ENCODE measurements at places on chromosomes 7 and 10.

DNA sequence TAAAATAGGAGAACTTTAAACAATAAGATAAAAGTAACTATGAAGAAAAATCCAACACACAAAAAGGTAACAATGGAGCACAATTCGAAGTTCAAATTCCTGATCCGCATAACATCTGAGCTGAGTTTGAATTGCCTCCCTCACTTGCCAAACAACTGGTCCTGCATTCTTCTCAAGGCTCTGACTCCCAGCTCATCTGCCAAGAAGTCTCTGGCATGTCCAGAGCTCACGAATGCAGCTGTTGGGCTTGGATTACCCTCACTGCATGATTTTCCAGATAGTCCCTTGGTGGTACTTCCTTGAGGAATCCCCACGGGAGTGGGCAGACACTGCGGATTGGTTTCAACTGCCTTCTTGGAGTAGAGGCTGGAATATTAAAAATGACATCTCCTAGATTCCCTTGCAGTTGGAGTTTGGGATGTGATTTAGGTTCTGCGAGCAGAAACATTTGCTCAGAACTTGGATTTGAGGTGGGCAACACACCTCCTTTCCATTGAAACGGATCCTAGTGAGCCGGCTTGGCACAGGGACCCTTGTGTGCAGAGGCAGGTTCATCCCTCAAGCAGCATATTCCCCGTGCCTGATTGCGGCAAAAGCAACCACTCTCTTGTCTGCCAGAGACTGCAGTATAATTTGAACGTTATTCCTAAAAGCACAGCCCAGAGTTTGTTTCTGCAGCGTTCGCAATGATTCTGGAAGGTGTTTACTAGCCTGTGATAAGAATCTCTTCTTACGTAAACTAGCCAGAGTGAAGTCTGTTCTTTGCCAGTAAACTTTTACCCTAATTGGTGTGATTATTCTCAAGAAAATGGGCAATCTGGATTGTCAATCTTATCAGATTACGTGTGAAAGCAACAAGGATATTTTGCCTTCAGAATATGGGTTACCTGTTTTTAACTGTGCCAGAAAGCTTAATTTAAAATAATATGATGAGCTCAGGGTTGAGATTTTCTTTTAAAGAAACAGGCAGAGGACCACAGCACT is 23.4 kb upstream of the PRKCQ start:
- no peak for DNase-seq

DNA sequence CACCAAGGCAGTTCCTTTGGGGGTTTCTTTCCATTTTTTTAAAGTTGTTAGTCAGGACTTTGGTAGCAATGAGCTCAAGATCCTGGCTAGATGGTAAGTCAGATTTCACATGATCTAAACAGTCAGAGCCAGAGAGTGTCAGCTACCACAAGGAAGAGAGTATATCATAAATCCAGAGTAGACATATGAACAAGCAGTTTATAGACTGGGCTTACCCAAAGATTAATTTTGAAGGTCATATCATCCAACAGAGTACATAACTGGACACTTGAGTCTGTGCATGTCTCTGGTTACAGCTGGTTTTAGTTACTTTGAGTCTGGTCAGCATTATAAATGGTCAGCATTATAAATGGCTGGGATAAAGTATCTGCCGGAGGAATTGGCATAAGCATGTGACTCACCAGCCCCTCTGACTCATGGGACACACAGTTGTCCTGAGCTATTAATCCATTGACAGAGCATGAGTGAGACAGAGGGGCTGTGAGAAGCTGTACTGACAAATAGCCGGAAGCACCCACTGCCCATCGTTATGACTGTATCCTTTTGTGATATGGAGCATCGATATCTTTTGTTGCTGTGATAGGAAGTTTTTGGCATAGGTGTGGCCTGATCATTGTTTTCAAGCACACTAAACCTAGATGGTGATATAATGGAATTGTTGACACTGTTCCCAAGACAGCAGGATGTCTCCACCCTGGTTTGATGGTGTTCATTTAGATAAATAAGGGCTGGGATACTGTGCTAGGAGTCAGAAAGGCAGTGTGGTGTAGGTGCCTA is 19.3 kb downstream of the PPP1R3C start:
- DNase-seq = no peak

DNA sequence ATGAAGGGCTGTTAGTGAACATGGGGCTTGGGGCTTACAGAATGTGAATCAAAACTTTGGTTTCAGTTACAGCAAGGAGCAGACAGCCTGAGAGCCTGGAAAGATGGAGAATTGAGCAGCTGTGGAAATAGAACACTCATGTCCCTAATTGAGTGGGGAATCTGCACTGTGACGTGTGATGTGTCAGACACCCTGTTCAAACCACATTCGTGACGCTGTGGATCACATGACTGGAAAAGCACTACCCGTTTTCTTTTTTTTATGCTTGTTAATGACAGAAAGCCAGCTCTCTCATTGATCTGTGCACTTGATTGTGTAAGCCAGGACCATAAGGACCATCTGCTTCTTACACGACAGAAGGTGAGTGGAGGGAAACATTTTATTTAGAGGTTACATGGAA is 15.1 kb upstream of the TBX20 start:
- no peak for DNase-seq

DNA sequence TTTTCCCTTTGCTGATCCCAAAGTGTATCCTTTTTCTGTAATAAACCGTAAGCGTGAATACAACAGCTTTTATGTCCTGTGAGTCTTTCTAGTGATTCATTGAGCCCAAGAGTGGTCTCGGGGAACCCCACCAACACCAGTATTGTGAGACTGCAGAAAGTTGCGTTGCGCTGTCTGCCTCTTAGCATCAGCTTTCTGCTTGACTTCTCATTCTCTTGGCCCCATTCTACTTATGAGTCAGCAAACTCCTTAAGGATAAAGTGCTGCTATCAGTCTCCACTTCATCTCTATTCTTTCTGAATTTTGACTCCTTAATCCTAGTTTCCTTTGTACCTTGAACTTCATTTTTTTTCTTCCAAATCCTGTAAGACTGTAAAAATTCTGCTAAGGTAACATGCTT is 184.3 kb upstream of the MBL2 start:
- DNase-seq = no peak

GRCh38 chr10:3797750-3798149 is 12.7 kb upstream of the KLF6 start:
- DNase-seq = no peak

GRCh38 chr10:49191349-49191748 is 3.2 kb upstream of the TMEM273 start:
- no peak for DNase-seq

- no peak for DNase-seq
Observed at GRCh38 chr7:57417736-57418135, 32.2 kb upstream of the ZNF716 start.

DNA sequence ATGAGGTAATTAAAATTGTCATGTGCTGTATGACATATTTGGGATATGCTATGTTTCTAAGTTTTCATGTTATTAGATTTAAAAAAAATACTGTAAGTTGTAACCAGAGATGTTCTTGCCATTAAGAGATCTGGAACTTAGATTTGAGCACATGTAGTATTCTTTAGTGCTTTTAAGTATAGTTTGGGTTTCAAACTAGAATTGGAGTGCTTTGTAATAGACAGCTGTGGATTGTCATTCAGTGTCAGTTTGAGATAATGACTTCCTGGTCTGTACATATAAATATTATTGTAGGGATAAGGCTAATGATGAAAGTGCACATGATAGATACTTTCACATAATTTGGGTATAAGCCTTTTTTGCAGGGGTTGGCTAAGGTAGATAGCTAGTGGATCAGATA is 936.2 kb downstream of the CNTNAP2 start:
- no peak for DNase-seq

- DNase-seq = no peak
Observed at GRCh38 chr7:134750083-134751062, 29.1 kb upstream of the CALD1 start.

GRCh38 chr7:148014541-148014940 is 576.0 kb upstream of the C7orf33 start:
- no peak for DNase-seq

DNA sequence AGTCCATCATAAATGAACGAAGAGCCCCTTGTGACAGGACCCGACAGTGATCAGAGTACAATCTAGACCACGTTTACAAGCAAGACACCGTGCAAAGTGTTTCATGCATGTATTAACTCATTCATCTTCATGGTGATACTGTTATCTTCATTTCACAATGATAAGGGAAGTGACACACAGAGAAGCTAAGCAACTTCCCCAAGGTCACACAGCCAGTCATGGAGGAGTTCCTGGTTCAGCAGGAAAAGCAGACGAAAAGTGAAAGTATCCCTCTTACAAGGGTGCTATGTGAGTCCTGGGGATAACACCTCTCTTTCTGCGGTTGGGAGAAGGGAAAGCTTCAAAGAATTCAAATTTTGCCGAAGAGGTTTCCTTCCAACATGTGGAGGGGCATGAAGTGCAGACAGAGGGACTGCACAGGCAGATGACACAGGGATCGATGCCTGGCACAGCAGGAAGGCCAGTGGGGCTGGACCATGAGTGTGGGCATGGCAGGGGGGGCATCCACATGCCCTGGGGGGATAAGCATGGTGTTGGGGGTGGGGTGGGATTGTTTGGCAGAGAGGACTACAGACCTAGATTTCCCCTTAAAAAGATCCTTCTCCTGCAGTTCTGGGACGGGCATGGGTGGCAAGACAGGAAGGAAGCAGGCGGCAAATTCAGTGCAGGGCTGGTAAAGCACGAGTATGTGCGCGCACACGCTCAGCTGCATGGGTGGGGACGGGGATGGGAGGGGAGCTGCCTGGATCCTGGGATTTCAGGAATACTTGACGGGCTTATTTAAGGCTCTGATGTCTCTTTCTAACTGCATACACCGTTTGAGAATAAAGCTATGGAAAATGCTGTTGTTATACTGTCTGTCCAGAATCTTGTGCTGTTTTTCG is 33.5 kb upstream of the DDC start:
- no peak for DNase-seq

DNA sequence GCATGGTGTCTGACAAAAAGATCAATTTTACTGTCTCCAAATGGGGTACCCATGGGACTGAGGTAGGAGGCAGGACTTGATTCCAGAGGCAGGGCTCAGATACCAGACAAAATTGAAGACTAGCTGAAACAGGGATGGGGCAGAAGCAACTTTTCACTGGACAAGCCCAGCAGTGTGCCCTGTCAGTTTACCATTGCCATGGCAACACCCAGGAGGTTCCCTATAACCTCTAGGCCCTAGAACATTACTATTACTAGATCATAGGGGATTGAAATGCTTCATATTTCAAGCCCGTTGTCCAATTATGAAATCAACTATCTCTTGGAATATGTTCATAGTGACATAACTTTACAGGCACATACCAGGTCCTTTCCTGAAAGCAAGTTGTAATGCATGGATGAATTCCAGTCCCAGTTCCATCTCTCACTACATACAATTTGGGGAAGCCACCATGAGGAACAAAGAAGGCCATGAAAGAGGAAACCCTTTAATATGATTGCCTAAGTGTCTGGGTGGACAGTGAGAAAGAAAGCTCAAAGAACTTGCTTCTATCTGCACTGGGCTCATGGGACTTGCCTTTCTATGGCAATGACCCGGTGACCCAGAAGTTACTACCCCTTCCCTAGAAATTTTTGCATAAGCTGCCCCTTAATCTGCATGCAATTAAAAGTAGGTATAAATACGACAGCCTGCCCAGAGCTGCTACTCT is 557.9 kb downstream of the KCNMA1 start:
- DNase-seq = no peak

- no peak for DNase-seq
Observed at GRCh38 chr7:136163340-136163801, 186.2 kb upstream of the MTPN start.

GRCh38 chr7:77619314-77619713 is 76.9 kb upstream of the RSBN1L start:
- DNase-seq = no peak

DNA sequence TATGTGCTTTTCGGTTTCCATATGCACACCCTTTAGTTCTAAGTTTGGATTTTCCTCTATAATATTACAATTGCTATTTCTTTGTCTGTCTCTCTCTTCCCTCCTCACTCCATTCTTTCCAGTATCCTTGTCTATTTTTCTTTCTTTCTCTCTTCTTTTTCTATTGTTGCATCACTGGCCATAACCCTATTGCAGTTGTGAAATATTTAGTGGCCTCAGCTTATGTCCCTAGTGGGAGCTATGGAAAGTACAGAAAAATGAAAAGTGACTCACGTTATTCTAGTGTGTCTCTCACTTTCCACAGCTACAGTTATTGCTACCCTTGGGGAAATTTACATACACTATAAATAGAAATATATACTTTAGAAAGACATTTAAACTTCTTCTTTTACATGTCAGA is 59.1 kb downstream of the CNTNAP2 start:
- DNase-seq = no peak

- no peak for DNase-seq
Observed at GRCh38 chr7:44197474-44197873, 3.3 kb upstream of the YKT6 start.

DNA sequence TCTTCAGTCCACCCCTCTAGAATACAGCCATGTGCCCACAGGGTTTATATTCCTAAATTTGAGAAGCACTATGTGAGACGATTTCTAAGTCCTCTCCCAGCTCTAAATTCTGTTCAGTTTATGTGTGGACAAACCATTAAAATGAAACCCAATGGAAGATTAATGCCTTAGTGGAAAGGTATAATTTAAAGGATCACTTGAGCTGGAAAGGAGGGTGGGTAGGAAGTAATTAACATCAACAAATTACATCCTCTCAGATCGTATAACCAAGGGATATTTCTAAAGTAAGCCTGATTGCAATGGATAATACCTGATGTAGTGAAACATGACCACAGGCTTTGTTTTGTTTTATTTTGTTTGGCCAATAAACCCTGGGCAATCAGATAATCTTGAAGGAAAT is 511.0 kb upstream of the COBL start:
- no peak for DNase-seq

DNA sequence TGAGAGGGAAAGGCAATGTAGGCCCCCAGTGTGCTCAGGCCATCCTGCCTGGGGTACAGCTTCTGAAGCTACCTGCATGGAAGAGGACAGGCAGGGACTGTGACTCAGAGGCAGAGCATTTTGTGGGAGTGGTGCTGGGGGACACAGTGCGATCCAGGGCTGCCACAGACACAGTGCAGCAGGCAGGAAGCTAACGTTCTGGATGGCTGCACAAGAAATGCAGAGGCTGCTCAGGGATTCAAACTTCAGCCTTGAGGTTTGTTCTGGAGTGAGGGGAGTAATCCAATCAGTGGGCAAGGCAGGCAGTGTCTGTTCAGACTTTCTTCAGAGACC is 648.0 kb upstream of the IGFBP3 start:
- no peak for DNase-seq

- DNase-seq = no peak
Observed at GRCh38 chr10:51691135-51691534, 8.3 kb downstream of the CSTF2T start.

DNA sequence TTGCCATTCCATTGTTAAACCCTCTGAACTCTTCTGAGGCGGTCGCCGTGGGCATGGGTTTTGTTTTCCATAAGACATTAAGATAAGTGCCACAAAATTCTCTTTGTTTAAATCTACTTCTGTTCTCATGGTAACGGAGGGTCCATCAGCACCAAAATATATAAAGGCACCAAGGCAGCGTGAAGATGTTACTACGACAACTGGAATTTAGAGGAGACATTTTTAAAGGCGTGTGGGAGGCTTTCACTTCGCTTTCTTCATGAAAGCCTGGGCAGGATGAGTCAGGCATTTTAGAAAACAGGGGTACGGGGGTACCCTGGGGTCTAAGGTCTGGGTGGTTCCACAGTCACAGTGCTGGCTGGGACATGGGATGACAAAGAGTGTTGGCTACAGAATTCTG is 34.0 kb downstream of the SMKR1 start:
- DNase-seq = no peak

All from SIG-M5 (cell line).